Stimulated activated CD4-positive, alpha-beta T cell treated with anti-CD3 and anti-CD28 coated beads, Interleukin-1b, Interleukin-23, amount 100 ng/mL, for 4 hours (primary cell): ENCODE measurements at places on chromosomes 7 and 10.

DNA sequence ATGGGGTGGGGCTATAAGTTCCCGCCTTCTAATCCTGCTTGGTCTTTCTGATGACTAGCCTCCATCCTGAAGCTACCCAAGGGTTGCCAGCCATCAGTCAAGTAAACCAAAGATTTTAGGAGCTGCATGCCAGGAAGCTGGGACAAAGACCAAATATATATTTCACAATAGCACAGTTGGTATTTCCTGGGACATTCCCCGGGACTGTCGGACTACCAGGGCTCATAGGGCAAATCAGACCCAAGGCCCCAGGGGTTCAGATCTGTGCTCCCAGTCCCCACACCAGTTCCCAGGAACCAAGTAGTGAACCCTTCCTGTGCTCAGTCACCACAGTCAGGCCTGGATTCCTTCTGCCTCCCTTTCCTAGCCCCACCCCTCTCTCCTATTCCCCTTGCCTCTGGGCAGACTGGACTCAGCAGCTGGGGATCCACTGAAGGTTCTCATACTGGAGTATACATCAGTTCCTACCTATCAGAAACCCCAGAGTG is 5.7 kb upstream of the CXCL12 start:
- no peak for DNase-seq

- no peak for DNase-seq
These were observed 35.1 kb downstream of the PDIA4 start for GRCh38 chr7:148993193-148993592.

DNA sequence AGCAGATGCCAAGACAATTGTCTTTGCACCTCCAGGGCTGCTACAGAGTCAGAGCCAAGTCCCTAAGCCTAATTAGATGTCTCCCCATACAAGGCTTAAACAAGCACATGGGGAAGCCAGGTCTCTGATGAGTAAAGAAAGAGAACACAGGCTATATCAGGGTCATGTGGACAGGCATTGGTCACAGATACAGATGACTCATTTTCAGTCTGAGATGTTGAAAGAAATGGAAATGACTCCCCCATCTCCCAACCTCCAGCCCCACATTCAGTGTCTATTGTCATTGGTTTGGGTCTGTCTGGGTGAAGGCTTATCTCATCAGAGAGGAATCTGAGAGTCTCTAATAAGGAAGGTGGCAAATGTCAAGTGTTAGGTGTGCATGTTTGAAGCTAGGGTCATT is 290.1 kb upstream of the KIAA1217 start:
- DNase-seq, result no peak

- DNase-seq, result no peak
These were observed 55.6 kb upstream of the SEMA3E start for GRCh38 chr7:83704564-83704963.
